ENCODE measurements at places on chromosomes 12 and 14.

DNA sequence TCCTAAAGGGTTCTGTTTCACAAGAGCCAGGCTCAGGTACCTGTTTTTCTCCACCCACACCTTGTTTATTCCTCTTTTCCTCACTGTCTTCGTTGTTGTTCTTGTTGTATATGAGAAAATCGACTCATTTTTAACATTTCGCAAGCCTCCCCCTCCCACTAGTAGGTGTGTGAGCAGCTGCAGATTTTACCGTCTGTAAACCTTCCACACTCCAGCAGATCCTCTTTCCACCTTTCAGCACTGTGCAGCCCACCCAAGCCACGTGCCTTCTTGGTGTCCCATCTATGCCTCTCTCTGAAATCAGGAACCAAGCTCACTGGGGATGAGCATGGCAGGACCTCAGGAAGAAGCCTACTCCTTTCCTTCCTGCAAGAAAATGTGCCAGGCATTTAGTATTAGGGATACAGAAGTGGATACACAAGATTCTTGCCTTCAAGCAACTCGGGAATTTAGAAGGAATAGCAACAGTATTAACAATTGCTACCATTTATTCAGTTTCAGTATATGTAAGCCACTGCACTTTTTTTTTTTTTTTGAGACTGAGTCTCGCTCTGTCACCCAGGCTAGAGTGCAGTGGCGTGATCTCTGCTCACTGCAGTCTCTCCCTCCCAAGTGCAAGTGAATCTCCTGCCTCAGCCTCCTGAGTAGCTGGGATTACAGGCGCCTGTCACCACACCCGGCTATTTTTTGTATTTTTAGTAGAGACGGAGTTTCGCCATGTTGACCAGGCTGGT lies 113.6 kb downstream of the CHST11 start:
- DNase-seq: no peak

DNA sequence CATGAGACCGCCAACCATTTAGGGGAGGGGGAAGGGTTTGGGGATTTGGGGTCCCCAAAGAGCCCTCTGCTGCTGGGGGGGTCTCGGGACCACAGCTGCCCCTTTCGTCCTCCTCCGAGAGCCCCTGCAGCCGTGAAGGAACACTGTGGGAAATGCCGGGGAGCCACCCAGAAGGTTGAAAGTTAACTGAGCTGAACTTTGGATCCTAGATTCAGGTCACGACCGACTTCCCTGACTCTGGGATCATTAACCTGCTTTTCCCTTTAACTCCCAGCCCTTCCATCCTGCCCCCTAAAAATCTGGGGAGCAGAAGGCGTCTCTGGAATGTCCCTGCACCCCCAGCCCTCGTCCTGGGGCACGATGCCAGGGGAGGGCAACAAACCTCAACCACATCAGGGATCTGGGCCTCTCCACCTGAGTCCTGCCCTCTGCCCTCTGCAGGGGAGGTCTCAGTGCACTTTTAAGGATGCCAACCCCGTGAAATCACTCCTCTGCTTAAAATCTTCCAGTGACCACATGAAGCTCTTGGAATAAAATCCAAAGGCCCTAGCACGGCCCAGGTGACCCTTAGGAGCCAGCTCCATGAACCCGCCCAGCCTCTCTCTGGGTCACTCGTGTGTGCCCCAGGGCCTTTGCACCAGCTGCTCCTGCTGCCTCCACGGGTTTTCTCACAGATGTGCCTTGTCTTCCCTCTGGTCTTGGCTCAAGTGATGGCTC lies 95.0 kb downstream of the RFLNA start:
- no peak for DNase-seq

DNA sequence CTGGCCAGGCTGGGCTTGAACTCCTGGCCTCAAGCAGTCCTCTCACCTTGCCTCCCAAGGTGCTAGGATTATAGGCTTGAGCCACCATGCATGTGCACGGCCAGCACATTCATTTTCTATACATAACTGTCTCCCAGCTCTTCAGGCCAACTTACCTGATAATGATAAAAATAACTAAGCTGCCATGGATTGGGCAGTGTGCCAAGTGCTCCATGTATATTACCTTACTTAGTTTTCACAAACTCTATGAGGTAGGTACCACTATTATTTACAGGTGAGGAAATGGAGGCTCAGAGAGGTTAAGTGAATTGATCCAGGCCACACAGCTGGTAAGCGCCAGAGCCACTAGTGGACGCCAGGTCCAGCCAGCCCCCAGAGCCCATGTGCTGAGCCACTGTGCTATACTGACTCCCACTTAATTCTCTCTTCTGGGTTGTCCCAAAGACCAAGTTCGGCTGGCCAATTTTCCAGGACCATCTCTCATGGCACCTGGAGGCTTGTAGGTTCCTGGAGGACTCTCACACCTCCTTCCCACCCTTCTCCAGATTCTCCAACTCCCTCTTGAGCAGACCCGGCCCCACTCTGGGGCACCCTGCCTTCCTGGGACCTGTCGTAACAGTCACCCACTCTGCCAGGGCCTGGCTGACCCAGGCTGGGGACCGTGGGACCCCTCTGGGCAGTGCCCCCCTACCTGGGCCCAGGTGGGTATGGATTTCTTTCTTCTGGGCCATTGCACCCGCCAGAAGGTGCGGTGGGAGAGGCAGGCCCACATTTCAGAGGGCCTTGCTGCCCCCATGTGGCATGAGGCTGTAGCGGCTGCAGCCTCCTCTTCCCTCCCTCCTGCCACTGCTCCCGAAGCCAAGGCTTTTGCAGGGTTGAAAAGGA lies 30.2 kb upstream of the CIPC start:
- peak; percentile 74 for DNase-seq

DNA sequence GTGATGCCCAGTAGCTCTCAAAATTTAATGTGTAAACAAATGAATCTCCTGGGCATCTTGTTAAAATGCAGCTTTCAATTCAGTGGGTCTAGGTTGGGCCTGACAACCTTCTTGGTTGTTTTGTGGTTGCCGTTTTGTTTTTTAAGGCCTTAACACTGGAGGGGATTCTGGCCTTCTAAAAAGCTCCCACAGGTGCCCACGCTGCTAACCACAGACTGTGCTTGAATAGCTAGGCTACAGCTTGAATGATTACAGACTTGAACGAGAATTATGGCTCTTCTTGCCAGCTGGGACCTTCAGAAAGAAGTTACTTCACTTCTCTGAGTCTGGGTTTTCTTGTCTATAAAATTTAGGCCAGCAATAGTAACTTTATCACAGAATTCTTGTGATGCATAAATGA lies 1.3 kb upstream of the FLVCR2 start:
- no peak for DNase-seq

- no peak for DNase-seq
Measured at GRCh38 chr12:76777765-76778216, 13.9 kb downstream of the ZDHHC17 start.

- no peak for DNase-seq
Measured at GRCh38 chr12:80988986-80989385, 51.3 kb upstream of the LIN7A start.
